ENCODE measurements at places on chromosomes 4 and X.

DNA sequence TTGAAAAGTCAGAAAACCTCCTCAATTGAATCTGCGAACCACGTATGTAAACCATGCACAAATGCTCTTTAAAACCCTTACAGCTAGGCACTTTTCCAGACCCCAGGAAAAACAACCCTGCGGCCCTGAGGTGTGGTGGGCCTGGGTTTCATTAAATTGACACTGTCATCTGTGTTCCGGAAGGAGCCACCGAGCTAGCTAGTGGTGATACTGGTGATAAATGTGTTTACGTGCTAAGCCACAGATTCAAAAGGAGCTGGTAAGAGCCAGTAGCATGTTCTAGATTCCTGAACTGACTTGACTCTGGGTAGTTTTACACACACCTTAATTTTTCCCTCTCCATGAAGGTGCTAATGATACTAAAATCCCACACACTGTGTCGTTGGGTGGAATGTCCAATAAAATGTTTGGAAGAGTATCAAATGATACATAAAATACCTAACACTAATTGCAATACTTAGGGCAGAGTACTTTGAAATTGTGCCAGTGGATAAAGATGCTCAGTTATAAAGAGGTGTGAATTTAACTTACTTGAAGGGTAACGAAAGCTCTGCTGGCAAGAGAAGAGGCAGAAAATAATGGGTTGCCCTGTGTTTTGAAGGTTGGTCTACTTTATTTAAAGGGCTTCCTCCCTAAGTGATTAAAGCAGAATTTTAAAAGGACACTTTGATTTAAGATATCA is 8.5 kb downstream of the SMS start:
- DNase-seq: no peak

DNA sequence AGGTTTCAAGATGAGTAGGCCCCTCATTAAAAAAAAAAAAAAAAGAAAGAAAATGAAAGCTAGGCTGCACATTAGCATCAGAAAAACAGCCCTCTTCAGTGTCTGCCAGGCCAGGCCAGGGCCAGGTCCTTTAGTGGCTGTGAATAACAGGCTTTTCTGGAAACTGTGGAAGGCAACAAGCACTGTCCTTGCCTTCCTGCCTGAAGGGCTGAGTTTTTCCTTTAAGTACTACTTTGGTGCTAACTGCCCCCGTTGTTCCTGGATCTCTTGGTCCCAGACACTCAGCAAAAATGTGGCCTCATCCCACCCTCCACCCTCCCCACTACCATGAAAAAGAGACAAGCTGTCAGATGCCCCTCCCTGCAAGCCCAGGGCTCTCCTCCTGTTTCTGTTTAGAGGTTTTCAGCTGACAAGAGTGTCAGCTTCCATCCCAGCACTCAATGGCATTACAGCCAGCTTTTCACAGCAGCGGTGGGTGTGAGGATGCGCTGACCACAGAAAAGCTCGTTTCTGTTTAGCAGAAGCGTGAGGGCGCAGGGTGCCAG is 174.2 kb downstream of the NHS start:
- no peak for DNase-seq

DNA sequence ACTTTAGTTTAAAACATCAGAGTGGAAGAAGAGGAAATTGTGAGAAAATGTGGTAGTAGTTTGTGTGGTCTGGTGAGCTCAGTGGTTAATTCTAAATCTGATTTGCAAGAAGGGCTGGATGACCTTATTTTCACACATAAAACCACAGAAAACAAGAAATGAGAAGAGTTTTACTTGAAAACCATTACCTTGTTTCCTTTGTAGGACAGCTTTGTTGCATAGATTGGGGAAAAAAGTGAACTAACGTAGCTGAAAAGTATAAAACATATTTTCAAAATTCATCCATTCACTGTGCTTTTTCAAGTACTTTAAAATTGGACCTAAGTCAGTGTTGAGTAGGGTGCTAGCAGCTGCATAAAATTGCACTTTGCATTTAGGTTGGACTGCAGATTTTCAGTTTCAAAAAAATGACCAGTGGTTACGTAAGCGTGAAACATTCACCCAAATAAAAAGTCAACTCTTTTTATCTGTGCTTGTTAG is 211.3 kb downstream of the ARHGAP10 start:
- no peak for DNase-seq

DNA sequence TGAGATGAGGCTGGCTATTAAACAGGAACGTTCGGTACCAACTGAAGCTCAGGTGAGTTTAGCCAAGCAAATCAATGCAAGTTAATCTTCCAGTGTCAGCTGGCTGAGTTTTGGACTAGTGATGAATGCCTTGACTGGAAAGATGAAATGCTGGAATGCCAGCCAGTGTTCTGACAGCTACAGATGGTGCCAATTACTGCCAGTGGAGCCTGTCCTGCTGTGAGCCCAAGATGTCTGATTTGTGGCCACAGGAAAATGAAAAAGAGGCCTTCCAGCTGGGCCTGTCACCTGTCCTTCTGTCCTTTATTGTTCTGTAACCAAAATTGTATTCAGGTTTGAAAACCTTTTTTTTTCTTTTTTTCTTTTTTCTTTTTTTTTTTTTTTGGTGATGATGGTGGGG is 223.1 kb downstream of the AFF2 start:
- no peak for DNase-seq

DNA sequence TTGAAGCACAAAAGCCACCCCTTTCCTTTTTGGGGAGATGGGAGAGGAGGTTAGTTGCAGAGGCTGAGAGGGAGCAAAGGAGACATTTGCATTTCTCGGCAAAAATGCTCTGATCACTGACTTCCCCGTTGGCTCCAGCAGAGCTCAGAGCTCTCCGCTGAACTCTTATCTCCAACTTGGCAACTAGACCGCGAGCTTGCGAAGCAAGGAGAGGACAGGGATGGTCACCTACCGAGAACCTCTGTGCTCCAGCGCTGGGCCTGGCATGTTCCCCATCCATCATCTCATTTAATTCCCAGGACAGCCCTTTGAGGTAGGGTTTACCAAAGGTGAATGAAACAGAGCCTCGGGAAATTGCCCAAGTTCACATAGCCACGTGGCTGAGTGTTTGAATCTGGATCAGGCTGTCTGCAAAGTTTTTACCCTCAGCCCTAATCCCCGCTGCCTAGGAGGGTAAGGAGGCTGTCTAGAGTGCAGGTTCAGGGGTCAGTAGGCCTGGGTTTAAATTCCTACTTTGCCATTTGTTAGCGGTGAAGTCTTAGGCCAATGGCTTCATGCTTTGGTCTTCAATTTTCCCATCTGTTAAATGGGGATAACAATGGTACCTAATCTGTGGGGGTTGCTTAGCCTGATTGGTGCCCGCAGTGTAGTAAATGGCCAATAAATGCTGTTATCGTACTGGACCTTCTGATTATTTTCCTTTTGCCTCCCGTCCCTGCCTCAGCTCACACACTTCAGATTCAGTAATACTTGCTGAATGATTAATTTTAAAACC is 3.8 kb upstream of the CITED1 start:
- DNase-seq: no peak

- no peak for DNase-seq
Measured at GRCh38 chrX:123590842-123591486, 141.9 kb downstream of the THOC2 start.

DNA sequence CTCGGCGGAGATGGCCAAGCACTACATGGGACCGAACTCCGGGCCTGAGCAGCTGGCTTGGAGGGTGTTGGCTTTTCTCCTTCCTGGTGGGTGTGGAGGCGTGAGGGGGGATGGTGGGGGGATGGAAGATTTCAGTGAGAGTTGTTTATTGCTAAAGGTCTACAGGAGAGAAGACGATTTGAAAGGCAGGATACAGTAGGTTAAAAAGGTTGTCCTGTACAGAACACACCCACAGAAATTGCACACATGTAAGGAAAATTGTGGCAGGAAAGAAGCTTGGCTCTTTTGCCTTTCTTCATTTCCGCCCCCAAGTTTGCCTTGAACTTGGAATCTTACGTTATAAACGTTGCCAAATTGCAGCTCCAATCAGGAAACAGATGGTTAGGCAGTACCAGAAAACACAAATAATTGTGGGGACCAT is 74.1 kb upstream of the STOX2 start:
- no peak for DNase-seq

GRCh38 chr4:1367230-1367935 is 20.4 kb downstream of the UVSSA start:
- DNase-seq: no peak

GRCh38 chr4:79492148-79492547 is 84.1 kb upstream of the GK2 start:
- no peak for DNase-seq

DNA sequence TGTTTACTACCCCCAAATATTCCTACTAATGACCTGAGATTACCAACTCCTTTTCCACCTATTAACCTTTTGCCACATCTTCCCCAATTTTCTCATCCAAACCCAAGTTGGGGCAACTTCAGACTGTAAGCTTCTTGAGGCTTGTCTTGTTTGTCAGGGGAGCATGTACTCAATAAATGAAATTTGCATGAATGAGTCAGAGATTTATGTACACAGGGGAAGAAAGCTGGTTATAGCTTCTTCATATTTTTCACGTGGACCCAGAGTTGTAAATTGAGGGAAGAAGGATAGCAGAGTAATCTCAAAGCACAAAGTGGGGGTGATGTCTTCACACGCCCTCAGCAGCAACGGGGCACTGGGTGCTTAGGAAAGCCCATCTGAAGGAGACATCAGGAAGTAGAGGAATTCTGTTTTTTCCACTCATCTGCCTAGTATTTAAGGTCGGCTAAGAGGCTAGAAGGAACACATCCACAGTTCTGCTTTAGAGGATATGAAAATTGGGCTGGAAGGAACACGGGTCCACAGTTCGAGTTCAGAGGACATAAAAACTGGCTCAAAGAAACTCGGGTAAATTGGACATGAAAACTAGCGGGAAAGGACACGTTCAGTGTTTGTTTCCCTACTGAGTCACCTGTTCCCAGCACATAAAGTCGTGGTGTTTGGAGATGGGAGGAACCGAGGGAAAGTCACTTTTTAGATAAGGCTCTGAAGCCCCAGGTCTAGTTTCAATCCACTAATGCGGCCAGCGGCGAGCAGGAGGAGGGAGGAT is 696 bp upstream of the CA5B start:
- no peak for DNase-seq

DNA sequence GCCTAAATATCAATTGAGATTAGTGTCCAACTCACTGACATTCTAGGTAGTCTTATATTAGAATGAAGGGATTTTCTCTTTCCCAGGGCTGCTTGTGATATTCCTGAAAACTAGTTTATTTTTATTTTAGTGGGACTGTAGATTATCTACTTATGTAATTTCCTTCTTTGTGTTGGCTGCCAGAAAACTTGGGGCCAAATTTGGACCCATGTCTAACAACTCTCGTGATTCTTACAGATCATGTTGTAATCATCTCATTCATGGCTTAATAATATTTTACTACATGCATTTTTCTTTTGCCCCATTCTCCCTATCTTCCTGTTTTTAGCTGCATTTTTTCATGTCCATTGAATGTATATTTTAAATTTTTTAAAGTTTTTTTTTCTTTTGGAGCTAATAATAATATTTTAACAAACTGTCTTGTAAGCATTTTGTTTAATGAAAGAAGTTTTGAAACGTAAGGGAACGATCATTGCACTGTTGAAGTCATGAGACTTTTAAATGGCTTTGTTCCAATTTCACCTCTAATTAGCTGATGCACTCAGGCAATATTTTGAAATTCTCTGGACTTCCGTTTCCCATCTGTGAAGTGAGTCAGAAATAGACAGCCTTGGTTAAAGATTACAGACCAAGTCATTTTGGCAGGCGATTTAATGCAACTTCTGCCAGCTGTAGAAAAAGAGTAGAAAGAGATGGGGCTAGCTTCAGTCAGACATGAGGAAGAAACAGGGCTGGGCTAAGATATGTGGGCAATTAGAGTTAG is 14.3 kb upstream of the TDO2 start:
- DNase-seq: no peak

DNA sequence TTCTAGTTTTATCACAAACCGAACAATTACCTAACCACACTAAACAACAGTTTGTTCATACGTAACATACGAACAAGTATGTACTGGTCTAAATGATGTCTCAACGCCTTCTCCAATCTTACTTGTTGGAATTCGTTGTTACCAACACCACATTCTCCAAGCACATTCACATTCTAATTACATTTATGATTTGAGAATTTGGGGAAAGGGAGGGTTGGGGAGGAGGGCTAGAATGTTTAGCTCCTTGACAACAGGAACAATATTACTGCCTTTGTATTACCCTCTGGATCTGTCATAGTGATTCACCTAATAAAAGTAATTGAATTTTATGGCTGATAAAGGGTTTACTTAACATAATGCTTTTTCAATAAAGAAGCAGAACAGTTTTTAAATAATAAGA is 24.4 kb downstream of the LCORL start:
- DNase-seq: no peak

DNA sequence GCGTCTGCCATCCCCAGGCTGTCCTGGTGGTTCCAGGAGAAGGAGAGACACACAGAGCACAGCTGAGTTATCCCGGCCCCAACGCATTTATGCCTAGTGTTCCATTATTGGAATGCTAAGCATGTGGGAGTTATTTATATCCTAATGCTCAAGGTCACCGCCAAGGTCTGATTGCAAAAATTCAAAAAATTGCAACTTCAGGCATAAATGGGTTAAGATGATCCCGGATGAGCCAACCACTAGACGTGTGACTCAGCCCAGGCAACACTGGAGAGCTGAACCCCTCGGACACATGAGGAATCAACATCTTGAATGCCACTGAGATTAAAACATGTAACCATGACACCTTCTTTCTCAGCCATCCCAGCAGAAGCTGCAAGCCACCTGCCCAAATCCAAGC is 3.8 kb upstream of the ZCCHC4 start:
- no peak for DNase-seq

GRCh38 chrX:68508799-68509198 is 9.9 kb downstream of the YIPF6 start:
- DNase-seq: no peak

DNA sequence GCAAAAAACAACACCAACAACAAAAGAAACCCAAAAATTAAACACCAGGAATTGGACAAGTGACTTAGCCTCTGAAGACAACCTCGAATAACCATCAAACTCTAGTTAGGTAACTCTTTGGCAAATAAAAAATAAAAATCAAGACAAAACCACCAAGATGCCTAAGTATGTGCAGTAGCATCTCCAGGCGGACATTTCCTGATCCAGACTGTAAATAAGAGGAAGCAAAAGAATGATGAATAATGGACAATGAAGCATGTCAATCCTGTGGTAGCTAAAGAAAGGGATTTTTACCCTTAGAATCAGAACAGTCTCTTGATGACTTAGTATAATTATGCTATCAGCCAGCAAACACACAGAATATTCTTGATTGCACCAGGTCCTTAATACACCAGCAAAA is 276.7 kb upstream of the DIAPH2 start:
- DNase-seq: no peak

GRCh38 chr4:4260185-4260751 is 12.2 kb upstream of the TMEM128 start:
- DNase-seq: no peak

- DNase-seq: no peak
Measured at GRCh38 chrX:49879656-49880277, 483 bp downstream of the USP27X start.

- DNase-seq: no peak
Measured at GRCh38 chr4:170386971-170387370, 297.2 kb upstream of the AADAT start.

DNA sequence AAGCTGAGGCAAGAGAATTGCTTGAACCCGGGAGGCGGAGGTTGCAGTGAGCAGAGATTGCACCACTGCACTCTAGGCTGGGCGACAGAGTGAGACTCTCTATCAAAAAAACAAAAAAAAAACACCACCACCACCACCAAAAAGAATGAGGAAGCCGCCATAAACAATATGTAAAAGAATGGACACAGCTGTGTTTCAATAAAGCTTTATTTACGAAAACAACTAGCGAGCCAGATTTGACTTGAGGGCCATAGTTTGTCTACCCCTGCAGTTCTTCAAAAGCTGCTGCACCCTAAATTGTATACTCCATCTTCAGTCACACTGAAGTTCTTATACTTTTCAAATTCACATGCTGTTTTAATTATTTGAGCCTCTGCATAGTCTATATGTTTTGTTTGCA is 306.5 kb upstream of the KLF3 start:
- DNase-seq: no peak
